Naive thymus-derived CD8-positive, alpha-beta T cell (primary cell): ENCODE measurements at places on chromosomes 7 and 10. TPM values are rescaled to one million over a fixed set of nuclear protein-coding genes. Genes with fewer than 3 reads are reported as not detected.
A peak's percentile ranks its signal among the peaks of the same experiment; 100 is the strongest.

GRCh38 chr10:69361303-69361614 lies 55.5 kb downstream of the TACR2 start:
- H3K36me3 ChIP-seq, result no peaks in the 10 kb centered on the region
- no peak for DNase-seq
- H3K4me3 ChIP-seq, result peak overlapping the region; percentile 28

- H3K36me3 ChIP-seq, result no peaks in the 10 kb centered on the region
- H3K27me3 ChIP-seq, result no peaks in the 10 kb centered on the region
- H3K4me3 ChIP-seq, result peak overlapping the region; percentile 50
- DNase-seq, result no peak
- peak overlapping the region; percentile 85 for H3K27ac ChIP-seq
- H3K4me1 ChIP-seq, result peaks cover 10% of the 10 kb centered on the region
Measured at GRCh38 chr10:16996530-16996964, 133.1 kb downstream of the CUBN start.

GRCh38 chr10:22606164-22606614 lies 108.2 kb downstream of the PIP4K2A start:
- H3K27ac ChIP-seq, result peak overlapping the region; percentile 94
- peak; percentile 33 for DNase-seq
- H3K36me3 ChIP-seq, result peaks cover 23% of the 10 kb centered on the region
- H3K4me1 ChIP-seq, result peaks cover 98% of the 10 kb centered on the region
- H3K4me3 ChIP-seq, result peak overlapping the region; percentile 61

DNA sequence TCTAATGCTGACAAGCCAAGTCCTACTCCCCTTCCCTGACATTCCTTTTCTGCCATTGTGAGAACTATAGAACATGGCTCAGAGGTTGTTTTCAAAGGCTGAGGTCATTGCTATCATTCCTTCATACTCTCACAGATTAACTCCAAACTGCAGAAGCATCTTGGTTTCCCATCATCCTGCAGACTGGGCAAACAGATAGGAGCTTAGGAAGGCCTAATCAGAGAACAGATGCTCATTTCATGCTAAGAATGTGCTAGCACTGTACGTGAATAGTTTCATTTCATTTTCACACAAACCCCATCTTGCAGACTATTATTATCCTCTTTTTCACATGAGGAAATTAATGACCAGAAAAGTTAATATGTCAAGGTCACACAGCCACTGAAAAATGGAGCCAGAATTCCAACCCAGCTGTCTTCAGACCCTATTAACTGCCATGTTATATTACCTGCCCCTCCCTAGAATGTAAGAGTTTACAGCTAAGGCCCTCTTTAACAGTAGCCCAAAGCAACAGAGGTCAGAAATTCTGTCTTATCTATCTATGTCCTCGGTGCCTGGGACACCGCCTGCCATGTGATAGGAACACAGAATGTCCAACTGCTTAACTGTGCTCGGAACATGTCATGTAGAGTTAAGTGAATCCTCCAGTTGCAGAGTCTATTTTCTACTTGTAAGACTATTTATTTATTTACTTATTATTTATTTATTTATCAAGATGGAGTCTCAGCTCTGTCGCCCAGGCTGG lies 2.9 kb upstream of the LCOR start:
- no peak overlapping the region for H3K4me3 ChIP-seq
- no peaks in the 10 kb centered on the region for H3K27me3 ChIP-seq
- peak overlapping the region; percentile 39 for H3K27ac ChIP-seq
- H3K36me3 ChIP-seq, result no peaks in the 10 kb centered on the region
- peaks cover 25% of the 10 kb centered on the region for H3K4me1 ChIP-seq

- no peak overlapping the region for H3K4me3 ChIP-seq
- no peak overlapping the region for H3K27ac ChIP-seq
- peaks cover 9% of the 10 kb centered on the region for H3K27me3 ChIP-seq
Measured at GRCh38 chr7:158017111-158018097, 570.2 kb downstream of the PTPRN2 start.

DNA sequence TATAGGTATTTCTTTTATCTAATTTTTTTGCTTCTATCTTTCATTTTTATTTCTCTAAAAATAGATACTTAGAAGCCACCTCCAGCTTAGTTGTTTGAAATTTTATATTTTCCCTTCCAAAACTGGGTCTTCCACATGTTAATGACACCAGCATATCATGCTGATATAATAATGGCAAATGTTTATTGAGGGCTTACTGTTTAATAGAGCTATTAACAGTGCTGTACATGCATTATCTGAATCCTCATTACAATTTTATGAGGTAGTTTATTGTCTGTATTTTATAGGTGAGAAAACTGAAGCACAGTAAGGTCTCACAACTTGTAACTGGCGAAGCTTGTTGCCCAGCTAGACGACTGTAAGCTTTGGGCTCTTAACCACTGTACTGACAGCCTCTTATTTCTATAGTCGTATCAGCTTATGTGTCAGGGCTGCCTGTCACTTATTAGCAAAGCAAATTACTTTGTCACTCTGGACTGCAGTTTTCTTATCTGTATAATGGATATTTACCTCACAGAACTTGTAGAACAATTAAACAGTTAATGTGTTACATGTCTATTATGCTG lies 51.2 kb downstream of the ANKIB1 start:
- no peak for DNase-seq
- H3K4me1 ChIP-seq, result peaks cover 8% of the 10 kb centered on the region
- H3K36me3 ChIP-seq, result peaks cover 6% of the 10 kb centered on the region
- no peak overlapping the region for H3K27ac ChIP-seq
- H3K4me3 ChIP-seq, result no peak overlapping the region

GRCh38 chr7:47074702-47075153 lies 507.2 kb downstream of the TNS3 start:
- no peak overlapping the region for H3K4me3 ChIP-seq
- DNase-seq, result no peak
- no peak overlapping the region for H3K27ac ChIP-seq
- no peaks in the 10 kb centered on the region for H3K36me3 ChIP-seq

DNA sequence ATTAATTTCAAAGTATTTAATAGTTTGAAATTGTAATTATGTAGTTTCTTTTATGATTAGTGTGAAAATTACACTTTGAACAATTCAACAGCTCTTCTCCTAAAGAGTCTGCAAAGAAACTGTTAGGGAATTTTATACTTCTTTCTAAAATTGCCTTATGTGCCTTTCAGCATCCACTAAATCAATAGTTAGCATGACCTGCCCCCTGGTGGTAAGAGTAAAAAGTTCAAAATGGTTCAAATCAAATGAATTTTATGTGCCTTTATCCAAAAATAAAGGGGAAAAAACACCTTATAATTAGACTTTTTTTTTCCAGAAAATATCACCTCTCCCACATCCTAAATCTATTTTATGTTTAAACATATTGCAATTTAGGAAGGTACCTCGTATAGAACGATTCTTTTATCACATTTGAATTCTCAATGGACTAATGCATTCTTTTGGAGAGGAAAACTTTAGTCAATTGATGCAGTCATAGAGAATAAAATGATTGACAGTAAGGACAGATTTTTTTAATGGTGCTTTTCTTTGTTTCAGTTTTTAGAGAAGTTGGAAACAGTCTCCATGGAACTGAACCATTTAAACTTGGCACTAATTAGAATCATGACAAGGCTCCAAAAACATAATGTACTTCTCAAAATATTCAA lies 163.7 kb downstream of the SEMA3D start:
- H3K27me3 ChIP-seq, result peaks cover 3% of the 10 kb centered on the region
- DNase-seq, result peak; percentile 54
- no peak overlapping the region for H3K4me3 ChIP-seq
- H3K36me3 ChIP-seq, result no peaks in the 10 kb centered on the region
- H3K27ac ChIP-seq, result no peak overlapping the region

- H3K27ac ChIP-seq, result no peak overlapping the region
- peak; percentile 54 for DNase-seq
- peaks cover 19% of the 10 kb centered on the region for H3K4me1 ChIP-seq
- no peaks in the 10 kb centered on the region for H3K27me3 ChIP-seq
Measured at GRCh38 chr10:30751678-30752331, 122.3 kb upstream of the LYZL2 start.

DNA sequence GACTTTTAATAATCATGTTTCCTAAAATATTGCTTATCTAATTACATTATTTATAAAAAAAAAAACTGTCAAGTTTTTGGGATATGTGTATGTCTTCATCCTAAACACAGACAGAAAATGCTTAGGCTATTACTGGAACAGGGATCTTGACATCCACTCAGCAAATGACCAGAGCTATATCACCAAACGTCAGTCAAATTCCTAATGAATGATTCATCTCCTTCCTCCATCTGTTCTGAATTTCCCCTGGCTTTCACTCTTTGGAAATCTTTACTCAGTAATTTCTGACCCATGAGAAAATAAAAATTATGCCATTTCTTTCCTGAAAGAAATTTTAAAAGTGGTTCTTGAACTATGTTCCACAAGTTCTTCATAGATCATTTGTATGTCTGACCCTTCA lies 552.4 kb upstream of the KCND2 start:
- no peaks in the 10 kb centered on the region for H3K36me3 ChIP-seq
- no peak overlapping the region for H3K4me3 ChIP-seq
- no peaks in the 10 kb centered on the region for H3K4me1 ChIP-seq
- no peak overlapping the region for H3K27ac ChIP-seq

DNA sequence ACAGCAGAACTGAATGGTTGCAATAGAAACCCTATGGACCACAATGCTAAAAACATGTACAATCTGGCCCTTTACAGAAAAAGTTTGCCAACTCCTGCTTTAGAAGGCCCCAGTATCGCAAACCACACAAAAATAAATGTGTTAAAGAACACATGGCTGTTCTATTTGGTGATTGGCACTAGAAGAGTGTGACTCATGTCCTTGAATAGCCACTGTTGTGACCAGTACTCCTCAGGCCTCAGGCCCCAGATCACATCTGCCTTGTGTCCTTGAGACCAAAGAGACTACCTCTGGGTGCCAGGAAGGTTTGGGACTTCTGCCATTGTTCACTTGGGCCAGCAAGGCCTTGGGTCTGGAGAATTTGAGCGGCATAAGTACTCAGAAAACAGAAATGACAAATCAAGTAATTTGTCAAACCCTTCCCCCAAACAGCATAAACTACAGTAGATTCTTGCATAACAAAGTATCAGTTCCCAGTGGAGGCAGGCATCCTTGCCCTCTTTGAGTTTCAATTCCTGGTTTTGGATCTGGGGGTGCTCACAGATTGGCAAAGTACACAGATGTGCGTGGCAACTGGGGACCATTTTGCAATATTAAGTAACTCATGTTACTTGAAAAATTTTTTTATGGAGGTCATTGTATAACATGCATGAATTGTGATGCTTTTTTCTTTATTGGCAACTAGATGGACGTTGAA lies 50.2 kb downstream of the MTURN start:
- H3K27me3 ChIP-seq, result no peaks in the 10 kb centered on the region
- H3K4me1 ChIP-seq, result no peaks in the 10 kb centered on the region
- no peak overlapping the region for H3K4me3 ChIP-seq
- peaks cover 4% of the 10 kb centered on the region for H3K36me3 ChIP-seq

DNA sequence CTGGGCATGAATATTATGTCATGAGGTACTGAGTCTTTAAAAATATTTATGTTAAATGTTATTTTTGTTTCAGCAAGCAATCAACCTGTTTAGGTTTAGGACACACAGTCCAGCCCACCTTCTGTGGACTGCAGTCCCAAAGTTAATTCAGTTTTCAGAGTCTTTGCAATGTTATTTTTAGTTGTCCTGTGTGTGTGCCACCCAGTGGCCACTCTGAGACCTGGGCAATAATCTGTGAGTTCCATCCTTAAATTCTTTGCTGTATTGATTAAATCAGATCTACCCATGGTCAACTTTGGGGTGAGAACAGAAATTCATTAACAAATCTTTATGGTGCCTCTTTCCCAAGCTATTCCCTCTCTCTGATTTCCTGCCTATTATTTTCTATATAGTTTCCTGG lies 415.1 kb downstream of the CCSER2 start:
- H3K27me3 ChIP-seq, result peaks cover 7% of the 10 kb centered on the region
- H3K4me3 ChIP-seq, result no peak overlapping the region
- no peak overlapping the region for H3K27ac ChIP-seq
- H3K36me3 ChIP-seq, result no peaks in the 10 kb centered on the region
- DNase-seq, result no peak
- no peaks in the 10 kb centered on the region for H3K4me1 ChIP-seq

- peaks cover 1% of the 10 kb centered on the region for H3K27me3 ChIP-seq
- H3K27ac ChIP-seq, result no peak overlapping the region
- no peak overlapping the region for H3K4me3 ChIP-seq
- DNase-seq, result no peak
Measured at GRCh38 chr10:126736727-126737126, 66.2 kb upstream of the C10orf90 start.

DNA sequence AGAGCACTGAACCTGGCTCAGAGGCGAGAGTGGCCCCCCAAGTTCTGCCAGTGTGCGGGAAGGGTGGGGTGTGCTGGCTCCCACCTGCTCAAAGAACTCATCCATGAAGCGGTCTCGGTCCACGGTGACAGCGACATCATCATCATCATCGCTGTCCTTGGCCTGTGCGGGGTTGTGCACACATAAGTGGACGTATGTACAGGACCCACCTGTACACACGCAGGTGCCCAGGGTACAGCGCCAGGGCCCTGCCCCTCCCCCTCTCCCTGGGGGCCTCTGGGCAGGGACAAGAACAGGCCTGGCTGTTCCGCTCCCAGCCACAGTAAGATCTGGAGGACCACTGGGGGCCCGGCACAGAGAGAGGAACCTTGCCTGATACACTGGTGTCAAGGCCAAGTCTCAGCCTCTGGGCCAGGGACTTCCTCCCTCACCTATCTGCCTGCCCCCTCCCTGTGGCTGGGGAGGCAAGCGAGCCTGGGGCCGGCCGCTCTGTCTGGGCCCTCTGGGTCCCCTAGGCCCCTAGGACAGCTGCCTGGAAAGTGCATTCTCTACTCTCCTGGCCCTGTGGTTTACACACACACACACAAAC lies 10.4 kb downstream of the STX1A start:
- DNase-seq, result no peak
- no peak overlapping the region for H3K4me3 ChIP-seq
- H3K36me3 ChIP-seq, result no peaks in the 10 kb centered on the region

GRCh38 chr10:73647875-73648651 lies 6.8 kb upstream of the MYOZ1 start:
- H3K27me3 ChIP-seq, result peaks cover 2% of the 10 kb centered on the region
- peak overlapping the region; percentile 23 for H3K27ac ChIP-seq
- no peaks in the 10 kb centered on the region for H3K36me3 ChIP-seq
- no peak for DNase-seq

DNA sequence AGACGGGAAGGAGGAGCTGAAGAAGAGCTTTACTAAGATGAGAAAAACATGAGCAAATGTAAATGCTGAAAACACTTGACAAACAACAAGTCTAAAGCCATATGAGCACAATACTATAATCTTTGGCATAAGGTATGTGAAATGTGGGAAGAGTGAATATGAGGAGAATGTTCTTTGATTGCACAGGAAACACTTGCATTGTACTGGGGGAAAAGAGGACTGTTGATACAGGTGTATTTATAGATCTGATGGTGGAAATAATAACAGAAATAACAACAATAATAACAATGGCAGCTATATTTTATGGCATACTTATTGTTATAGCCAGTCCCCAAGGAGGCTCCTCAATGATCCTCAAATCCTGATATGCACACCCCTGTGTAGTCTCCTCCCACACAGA lies 23.0 kb downstream of the ARHGAP12 start:
- H3K4me3 ChIP-seq, result no peak overlapping the region
- DNase-seq, result no peak
- H3K36me3 ChIP-seq, result peaks cover 21% of the 10 kb centered on the region
- no peaks in the 10 kb centered on the region for H3K27me3 ChIP-seq
- H3K4me1 ChIP-seq, result peaks cover 29% of the 10 kb centered on the region

- no peak for DNase-seq
- peaks cover 85% of the 10 kb centered on the region for H3K36me3 ChIP-seq
- peaks cover 37% of the 10 kb centered on the region for H3K4me1 ChIP-seq
- H3K4me3 ChIP-seq, result no peak overlapping the region
- H3K27ac ChIP-seq, result peak overlapping the region; percentile 85
Measured at GRCh38 chr7:48102530-48102929, 13.5 kb downstream of the UPP1 start.

SEMA3D gene
- polyA plus RNA-seq, result not detected

DNAH11 gene
- polyA plus RNA-seq, result 0.23 TPM

RRP12 gene
- polyA plus RNA-seq, result 17.3 TPM

NOS3 gene
- 2.0 TPM for polyA plus RNA-seq

ZNF488 gene
- polyA plus RNA-seq, result not detected

GATA3 gene
- polyA plus RNA-seq, result 23.9 TPM

C10orf67 gene
- not detected for polyA plus RNA-seq

JMJD1C gene
- polyA plus RNA-seq, result 51.9 TPM

ERVW-1 gene
- not detected for polyA plus RNA-seq
